ENCODE measurements at places on chromosomes 4 and X.
A peak's percentile ranks its signal among the peaks of the same experiment; 100 is the strongest.

- no peak for DNase-seq
Observed at GRCh38 chr4:98993419-98994071, 2.0 kb upstream of the METAP1 start.

- DNase-seq: no peak
Observed at GRCh38 chr4:132218406-132218805, 930.7 kb upstream of the PCDH10 start.

DNA sequence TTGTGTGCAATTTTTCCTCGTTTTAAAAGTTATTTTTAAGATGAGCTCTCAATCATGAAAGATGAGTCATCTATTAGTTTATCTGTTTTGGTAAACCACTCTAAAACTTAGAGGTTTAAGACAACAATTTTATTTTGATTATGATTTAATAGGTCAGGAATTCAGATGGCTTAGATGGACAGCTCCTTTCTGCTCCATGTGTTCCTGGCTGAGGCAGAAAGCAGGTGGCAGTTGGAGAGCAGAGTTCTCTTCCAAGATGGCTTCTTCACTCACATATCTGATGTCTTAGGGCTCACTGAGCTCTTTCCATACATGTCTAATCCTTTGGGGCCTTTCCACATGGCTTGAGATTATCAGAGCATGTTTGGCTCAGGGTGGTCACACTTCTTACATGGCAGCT lies 48.3 kb upstream of the GRPR start:
- DNase-seq: no peak

DNA sequence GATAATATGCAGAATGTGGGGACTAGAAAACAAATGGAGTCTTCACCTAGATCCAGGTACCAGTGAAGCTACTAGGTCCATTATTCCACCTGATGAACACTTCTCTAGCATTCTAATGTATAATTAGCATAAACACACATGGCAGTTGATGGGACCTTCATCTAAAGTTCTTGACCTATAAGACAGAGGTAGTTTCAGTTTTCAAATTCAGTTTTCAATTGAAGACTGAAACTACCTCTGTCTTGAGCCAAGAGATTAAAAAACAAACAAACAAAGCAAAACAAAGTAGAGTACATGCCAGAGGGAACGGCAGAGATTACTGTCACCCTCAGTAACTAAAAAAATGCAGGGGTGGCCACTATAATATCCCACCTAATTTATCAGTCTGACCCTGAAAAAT lies 199.9 kb upstream of the NEIL3 start:
- no peak for DNase-seq

DNA sequence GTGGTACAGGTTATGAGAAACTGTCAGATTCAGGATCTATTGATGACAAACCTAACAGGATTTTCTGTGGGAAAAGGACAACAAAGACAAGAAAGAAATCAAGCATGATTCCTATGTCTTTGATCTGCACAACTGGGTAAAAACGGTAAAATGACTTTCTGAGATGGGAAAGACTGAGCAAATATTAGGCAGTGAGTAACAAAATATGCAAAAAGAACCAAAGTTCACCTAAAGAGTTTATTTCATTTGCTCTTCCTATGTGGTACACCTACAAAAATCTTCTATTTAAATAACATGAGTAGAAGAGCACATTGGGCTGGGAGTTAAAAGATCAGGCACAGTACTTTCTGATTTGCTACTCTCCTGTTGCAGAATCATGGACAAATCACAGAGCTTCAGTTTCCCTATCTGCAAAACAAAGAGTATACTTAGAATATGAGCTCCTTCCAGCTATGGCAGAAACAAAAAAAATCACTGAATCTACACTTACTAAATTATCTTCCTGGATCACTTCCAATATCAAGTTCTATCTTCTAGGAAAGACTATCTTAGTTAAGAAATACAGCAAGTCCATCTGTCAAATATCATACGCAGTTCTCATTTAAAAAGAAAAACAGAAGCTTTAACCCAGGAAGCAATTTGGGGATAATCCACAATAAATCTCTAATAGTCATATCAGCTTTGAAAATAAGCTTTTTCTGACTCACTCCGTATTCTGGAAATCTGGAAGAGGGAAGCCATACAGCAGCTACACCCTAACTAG lies 37.4 kb downstream of the NFXL1 start:
- DNase-seq: peak; percentile 47

DNA sequence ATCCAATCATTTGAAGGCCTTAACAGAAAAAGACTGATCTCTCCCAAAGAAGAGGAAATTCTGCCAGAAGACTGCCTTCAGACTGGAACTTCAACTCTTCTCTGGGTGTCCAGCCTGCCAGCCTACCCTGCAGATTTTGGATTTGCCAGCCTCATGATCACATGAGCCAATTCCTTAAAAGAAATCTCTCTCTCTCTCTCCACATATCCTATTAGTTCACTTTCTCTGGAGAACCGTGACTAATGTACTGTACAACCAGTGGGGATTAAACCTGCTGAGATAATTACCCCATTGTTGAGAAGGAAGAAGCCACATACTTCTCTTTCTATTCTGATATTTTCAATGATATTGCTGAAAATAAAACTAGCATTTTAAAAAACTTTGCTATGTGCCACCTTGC lies 711.3 kb upstream of the AMOT start:
- no peak for DNase-seq

DNA sequence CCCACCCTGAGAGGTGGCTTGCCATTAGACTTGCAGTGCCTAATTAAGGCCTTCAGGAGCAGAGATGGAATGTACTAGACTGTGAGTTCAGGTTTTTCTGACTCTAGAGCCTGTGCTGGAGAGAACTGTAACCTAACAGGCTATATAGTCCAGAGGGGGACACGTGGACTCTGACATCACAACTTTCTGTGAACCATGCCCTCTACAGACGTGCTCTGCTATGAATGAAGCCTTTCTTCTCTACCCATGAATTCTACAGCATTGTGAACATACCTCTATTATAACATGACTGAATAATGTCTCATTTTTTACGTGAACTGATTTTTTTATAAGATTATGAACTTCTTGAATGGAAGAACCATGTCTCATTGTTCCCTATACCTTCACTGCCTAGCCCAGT lies 68.8 kb downstream of the EVC2 start:
- DNase-seq: no peak

- peak; percentile 91 for DNase-seq
Observed at GRCh38 chr4:8191136-8191747, 7.8 kb upstream of the SH3TC1 start.

GRCh38 chrX:72568406-72569092 lies 4.1 kb downstream of the HDAC8 start:
- peak; percentile 53 for DNase-seq
